ENCODE measurements at places on chromosomes 6 and 20.
A peak's percentile ranks its signal among the peaks of the same experiment; 100 is the strongest.

GRCh38 chr20:23455639-23456038 is 3.0 kb upstream of the CST11 start:
- DNase-seq, result no peak

- DNase-seq, result peak; percentile 9
Observed at GRCh38 chr6:165486183-165487137, 176.6 kb downstream of the PDE10A start.

DNA sequence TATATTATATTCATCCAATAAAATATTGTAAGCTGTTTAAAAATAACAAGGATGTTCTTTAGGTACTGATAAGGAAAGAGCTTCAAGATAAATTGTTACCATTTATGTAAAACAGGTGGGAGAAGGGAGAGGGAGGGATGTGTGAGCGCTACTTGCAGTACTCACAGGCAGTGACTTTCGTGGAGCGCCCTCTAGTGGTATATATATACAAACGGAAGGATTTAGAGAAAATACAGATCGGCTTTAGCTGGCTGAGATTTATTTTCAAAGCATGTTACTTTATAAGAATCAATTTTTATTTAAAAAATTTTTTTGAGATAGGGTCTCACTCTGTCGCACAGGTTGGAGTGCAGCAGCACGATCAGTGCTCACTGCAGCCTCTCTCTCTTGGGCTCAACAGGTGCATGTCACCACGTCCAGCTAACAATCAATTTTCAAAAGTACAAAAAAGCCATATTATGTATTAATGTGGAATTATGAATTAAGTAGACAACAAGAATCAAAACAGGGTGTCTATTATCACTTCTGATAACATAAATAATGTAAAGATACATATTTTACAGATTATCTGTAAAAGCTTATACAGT is 3.3 kb upstream of the MOG start:
- DNase-seq, result no peak

- no peak for DNase-seq
Observed at GRCh38 chr6:136031982-136032381, 180.5 kb downstream of the PDE7B start.

GRCh38 chr6:137860394-137861005 is 6.6 kb upstream of the TNFAIP3 start:
- no peak for DNase-seq

DNA sequence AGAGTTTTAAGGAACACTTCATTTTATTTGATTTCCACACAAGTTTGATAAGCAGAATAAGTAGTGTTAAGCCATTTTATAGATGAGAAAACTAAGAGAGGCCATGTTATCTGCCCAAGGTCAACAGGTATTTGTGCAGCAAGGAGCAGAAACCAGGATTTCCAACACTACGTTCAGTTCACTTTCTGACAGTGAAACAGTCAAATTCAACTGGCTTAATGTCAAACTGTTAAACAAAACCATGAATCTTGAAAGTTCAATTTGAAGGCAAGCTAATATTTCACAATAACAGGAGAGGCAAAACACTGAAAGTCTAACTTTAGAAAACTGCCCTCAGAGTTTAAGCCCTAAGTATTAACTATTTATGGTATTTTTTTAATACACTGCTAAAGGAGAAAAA is 32.6 kb downstream of the DTNBP1 start:
- DNase-seq, result no peak

Data from GM06990 (cell line).